Neural progenitor cell (in vitro differentiated cells): ENCODE measurements at places on chromosomes 11 and 22. TPM values are rescaled to one million over a fixed set of nuclear protein-coding genes. Genes with fewer than 3 reads are reported as not detected.
A peak's percentile ranks its signal among the peaks of the same experiment; 100 is the strongest.

GRCh38 chr22:31995046-31995445 lies 48.0 kb upstream of the SLC5A1 start:
- peak; percentile 18 for DNase-seq

- no peak for DNase-seq
These were observed 17.9 kb upstream of the B4GALNT4 start for GRCh38 chr11:351411-351810.

DNA sequence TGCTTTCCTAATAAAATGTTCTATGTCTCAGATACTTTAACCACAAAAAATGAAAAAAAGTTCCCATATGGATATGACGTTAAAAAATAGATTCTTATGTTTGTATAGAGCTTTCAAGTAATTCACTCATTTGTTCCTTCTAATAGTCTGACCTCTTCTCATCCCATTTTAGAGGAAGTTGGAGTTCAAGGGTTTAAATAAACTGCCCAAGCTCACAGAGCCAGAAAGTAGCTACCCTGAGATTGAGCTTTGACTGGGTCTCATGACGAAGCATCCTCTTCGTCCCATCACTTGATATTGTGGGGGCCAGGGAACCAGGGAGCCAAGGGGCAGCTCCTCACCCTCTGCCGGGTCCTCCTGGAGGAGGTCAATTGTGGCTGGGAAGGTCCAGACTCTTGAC lies 116.3 kb downstream of the CCDC81 start:
- DNase-seq: no peak

Gene LARGE1
- total RNA-seq: 24.9 and 30.8 TPM in 2 replicates

- DNase-seq: no peak
These were observed 137.8 kb upstream of the BDNF start for GRCh38 chr11:27837895-27838563.

Gene NXPE2
- not detected in 2 replicates for total RNA-seq
